ENCODE measurements at places on chromosomes 11 and 22.

DNA sequence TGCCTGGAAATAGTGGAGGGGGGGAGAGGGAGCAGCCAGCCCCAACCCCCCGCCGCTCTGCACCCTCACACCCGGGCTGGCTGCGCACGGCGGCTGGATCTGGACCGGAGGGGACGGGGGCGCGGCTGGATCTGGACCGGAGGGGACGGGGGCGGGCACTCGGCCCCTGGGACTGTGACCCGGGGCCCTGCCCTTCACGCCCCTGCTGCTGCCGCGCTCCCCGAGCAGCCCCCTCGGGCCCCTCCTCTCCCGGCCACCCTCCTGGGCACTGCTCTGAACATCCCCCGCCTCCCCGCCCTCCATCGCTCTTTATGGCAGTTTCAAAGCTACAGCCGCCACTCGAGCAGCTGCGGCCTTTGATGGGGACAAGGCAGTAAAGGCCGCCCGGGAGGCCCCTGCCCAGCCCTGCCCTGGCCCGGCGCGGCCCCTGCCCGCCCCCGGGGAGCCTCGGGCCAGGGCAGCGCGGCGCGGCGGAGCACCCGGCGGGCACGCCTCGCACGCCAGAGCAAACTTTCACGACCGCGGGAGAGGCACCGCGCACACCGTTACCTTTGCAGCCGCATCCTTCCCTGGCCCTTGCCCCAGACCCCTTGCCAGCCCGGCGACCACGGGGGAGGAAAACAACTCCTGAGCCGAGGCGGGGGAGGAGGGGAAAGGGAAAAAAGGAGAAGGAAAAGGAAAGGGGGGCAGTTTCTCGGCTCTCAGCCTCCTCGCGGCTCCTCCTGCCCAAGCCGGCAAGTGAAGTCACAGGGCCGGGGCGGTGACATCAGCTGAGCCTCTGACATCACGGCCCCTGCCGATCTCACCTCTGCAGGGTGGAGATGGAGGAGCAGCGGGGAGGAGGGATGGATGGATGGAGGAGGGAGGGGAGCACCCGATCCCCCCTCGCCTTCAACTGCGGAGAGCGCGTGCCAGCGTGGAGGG is 13.1 kb upstream of the TCF20 start:
- peak; percentile 56 for DNase-seq

DNA sequence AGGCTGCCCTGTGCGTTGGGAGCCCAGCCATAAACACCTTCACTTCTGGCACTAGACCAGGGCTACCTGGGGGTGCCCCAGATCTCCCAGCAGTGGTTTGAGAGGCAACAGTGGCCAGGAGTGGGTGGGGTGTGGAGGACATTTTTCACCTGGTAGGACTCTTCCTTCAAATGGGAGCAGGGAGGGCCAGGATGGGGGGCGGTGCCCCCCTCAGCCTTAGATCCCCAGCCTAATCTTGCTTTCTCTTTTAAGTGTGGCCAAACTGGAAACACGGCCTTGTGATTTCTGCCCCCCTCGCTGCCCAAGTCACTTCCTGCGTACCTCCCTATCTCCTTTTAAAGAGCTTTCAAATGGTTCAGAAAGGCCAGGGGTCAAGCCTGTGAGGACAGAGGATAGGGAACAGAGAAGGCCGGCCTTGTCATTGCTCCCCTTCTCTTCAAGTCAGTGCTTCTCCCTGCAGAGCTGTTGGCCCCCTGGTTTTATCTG is 800 bp downstream of the KCNJ5 start:
- no peak for DNase-seq

- DNase-seq: no peak
Observed at GRCh38 chr11:15750535-15751308, 605.6 kb downstream of the SOX6 start.

DNA sequence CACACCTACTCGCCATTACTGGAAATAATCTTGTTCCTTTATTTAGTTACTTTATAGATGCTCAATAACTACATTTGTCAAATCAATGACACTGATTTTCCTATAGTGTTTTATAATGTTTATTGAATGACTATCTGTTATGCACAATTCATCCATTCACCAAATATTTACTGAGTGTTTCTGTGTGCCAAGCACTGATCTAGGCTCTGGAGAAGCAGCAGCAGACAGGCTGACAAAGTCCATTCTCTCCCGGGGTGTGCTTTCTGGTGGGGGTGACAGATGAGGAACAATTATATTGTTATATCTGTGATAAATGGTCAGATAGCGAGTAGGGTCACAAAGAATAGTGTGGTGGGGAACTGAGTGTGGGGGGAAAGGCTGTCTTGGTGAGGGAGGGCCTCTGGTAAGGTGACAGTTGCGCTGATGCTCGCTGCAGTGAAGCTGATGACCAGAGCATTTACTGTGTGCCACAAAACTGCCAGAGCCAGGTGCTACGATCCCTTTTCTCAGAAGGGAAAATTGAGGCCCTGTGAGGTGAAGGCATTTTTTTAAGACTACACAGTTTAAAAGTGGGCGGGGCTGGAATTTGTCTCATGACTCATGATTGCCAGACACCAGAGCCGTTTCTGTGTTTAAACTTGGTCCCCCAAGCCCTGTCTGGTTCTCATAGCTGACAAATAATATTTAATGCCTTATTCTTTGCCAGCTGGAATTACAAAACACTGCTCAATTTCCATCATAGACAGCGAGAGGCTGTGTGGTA is 10.2 kb downstream of the PACS1 start:
- DNase-seq: peak; percentile 63

GRCh38 chr11:112279901-112280267 is 19.2 kb upstream of the PLET1 start:
- peak; percentile 89 for DNase-seq

GRCh38 chr11:103070142-103070541 is 21.8 kb downstream of the DCUN1D5 start:
- no peak for DNase-seq

- DNase-seq: no peak
Observed at GRCh38 chr11:71338801-71339395, 86.5 kb upstream of the SHANK2 start.

GRCh38 chr11:113278481-113278880 is 35.9 kb upstream of the TTC12 start:
- DNase-seq: no peak

DNA sequence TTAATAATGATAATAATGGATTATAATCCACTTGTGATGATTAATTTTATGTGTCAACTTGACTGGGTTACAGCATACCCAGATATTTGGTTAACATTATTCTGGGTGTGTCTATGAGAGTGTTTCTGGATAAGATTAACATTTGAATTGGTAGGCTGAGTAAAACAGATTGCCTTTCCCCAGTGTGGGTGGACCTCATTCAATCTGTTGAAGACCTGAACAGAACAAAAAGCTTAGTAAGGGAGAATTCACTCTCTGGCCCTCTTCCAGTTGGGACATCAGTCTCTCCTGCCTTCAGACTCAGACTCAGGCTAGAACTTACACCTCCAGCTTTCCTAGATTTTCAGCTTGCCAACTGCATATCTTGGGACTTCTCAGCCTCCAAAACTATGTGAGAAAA is 37.3 kb upstream of the RRAS2 start:
- no peak for DNase-seq

DNA sequence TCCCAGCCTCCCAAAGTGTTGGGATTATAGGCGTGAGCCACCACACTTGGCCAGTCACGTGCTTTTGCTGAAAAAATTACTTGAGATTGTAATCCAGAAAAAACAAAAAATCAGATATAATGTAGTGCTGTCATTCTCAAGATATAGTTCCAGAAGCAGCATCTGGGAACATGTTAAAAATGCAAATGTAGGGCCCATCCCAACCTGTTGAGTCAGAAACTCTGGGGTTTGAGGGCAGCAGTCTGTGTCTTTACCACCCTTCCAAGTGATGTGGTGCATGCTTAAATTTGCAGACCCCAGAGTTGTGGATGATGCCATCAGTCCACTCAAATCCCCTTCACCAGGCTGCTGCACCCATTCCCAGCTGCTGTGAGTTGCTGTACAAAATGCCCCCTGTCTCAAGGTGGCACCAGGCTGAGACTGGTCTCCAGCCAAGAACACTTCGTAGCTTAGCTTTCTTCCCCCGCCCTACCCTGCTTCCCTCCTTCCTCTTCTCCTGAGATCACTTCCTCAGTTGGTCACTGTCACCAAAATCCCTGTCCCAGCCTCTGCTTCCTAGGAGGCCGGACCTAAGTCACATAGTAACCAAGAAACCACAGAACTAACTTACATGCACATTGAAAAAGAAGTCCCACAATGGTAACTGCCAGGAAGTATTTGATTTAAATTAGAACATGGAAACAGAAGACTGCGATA is 18.2 kb upstream of the ARRB1 start:
- no peak for DNase-seq

GRCh38 chr11:11969380-11970215 is 38.8 kb downstream of the DKK3 start:
- no peak for DNase-seq

DNA sequence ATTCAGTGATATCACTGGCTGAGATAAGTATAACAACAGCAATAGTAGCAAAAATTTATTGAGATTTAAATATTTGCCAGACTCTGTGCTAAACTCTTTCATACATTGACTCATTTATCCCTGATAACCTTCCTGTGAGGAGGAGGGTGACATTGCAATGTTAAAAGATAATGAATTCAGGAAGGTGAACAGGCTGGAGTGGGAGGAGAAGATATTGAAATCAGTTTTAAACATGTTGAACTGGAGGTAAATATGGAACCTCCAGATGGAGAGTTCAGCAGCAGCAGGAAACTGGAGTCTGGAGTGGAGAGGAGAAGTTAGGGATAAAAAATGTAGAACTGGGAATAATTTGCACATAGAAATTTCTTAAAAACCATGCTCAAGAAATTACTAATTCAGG is 142.0 kb upstream of the FAT3 start:
- no peak for DNase-seq

- no peak for DNase-seq
Observed at GRCh38 chr22:19213001-19213400, 34.5 kb upstream of the SLC25A1 start.

GRCh38 chr11:62444835-62445234 is 26.0 kb downstream of the SCGB1A1 start:
- DNase-seq: no peak

GRCh38 chr11:128553662-128554362 is 33.5 kb downstream of the ETS1 start:
- no peak for DNase-seq

DNA sequence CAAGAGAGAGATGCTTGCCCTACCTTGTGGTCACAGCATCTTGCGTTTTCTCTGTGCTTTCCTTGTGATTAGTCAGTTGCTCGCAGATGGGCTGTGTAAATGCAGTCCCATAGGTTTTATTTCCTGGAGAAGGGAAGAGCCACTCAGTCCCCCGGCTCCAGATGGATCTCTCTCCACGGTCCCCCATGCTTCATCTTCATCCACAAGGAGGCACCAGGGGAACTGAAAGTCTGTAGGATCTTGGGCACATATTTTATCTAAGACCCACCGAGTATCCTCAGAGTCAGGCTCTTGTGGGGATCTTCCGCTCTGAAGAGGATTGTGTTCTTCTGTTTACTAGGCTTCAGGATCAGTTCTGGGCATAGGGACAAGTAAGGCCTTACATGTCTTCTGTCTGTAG is 66.8 kb upstream of the E2F8 start:
- DNase-seq: no peak

DNA sequence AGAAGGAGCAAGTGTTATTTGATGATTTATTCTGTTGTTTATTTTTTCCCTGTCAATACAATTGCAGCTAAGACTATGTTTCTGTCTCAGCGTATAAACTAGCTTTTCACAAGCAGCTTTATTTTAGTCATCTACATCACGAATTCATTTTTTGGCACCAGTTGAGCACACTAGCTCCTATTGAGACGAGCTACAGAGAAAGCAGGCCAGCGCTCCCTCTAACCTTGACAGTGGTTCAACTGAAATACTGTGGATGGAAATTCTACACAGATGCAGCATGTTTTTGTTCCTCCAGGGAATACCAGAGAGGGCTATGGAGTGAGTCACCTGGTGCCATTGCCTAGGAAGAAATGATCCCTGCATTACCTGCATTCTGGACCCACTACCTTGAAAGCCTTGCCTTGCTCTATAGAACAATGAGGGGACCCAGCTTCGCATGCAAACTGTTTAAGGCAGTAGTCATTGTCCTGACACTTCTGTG is 108.2 kb upstream of the ARHGAP42 start:
- no peak for DNase-seq

DNA sequence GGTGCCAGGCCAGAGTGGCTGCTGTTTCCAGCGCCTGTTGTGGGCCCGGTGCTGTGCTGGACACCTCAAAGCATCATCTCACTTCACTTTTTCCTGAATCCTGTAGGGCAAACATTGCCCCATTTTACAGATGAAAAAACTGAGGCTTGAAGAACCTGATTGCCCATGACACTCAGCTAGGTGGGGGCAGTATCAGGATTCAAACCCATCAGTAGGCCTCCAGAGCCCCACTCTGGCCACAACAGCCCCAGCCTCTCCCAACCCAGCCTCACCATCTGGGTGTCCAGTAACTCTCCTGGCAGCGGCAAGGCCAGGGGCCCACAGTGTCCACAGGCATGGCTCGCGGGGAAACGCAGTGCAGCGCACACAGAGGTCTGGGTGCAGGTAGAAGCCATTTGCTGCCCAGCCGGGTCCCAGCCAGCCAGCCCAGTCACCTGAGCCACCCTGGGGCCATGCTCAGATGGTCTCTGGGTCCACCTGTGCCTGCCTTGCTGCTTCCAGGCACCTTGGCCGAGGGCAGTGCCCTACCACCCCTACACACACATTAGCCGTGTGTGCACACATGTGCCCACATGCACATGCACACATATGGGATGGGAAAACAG is 11.5 kb downstream of the SLC22A12 start:
- no peak for DNase-seq

DNA sequence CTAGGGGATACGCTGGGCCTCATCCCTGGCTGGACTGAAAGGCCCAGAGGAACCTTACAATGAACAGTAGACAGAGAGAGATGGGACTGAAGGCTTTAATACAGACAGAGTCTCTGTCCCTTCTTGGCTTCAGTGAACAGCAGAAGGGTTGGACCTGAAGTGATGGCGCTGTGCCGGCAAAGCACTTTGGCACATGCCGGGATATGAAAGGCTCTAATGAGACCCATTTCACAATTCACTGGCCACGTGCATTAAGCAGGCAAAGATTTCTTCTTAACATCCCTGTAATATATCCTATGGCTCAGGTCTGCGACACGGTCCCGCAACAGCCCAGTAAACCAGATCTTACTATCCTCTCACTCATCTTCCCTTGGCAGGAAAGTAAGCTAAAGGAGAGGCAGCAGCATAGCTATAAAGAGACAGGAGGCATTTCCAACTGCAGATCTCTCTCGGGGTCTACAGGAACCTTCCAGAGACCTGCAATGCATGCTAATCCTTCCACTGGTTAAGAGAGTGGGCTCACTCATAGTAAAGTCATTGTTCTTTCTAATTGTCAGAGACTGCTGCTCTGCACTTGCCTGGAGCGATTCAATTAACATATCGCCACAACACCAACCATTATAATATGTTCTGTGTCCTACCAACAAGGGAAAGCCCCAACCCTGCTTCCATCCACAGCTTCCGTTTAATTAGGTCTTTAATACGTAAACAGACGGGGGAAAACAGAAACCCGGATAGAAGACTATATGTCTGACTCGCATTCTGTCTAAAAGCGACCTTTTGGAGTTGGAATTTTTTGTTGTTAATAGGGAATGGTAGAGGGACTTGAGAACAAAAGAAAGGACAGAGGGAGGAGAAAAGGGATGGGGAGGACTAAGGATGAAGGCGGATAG is 1179.0 kb downstream of the LRRC4C start:
- no peak for DNase-seq

Data from stimulated activated effector memory CD8-positive, alpha-beta T cell treated with anti-CD3 and anti-CD28 coated beads, Interleukin-12 subunit alpha, Interleukin-12 subunit beta, amount 100 ng/mL, for 72 hours (primary cell).